Large intestine (tissue), 12 donors: ENCODE measurements at places on chromosomes 6 and 20. TPM values are rescaled to one million over a fixed set of nuclear protein-coding genes. Genes with fewer than 3 reads are reported as not detected.

SLC17A2 gene
- 0.01 TPM for polyA plus RNA-seq

BPIFB4 gene
- polyA plus RNA-seq: 0.12 TPM

CYP39A1 gene
- 3.4 TPM for polyA plus RNA-seq

LY6G6F gene
- 0.07 TPM for polyA plus RNA-seq

RIPPLY2 gene
- polyA plus RNA-seq: 0.88 TPM

OOEP gene
- polyA plus RNA-seq: 0.43 TPM

SLC44A4 gene
- 157 TPM for polyA plus RNA-seq

TRIM15 gene
- polyA plus RNA-seq: 51.7 TPM

VSTM2L gene
- 22.9 TPM for polyA plus RNA-seq

SYNE1 gene
- 28.2 TPM for polyA plus RNA-seq

PTK7 gene
- polyA plus RNA-seq: 35.7 TPM
